ENCODE measurements at places on chromosomes 4 and X.

DNA sequence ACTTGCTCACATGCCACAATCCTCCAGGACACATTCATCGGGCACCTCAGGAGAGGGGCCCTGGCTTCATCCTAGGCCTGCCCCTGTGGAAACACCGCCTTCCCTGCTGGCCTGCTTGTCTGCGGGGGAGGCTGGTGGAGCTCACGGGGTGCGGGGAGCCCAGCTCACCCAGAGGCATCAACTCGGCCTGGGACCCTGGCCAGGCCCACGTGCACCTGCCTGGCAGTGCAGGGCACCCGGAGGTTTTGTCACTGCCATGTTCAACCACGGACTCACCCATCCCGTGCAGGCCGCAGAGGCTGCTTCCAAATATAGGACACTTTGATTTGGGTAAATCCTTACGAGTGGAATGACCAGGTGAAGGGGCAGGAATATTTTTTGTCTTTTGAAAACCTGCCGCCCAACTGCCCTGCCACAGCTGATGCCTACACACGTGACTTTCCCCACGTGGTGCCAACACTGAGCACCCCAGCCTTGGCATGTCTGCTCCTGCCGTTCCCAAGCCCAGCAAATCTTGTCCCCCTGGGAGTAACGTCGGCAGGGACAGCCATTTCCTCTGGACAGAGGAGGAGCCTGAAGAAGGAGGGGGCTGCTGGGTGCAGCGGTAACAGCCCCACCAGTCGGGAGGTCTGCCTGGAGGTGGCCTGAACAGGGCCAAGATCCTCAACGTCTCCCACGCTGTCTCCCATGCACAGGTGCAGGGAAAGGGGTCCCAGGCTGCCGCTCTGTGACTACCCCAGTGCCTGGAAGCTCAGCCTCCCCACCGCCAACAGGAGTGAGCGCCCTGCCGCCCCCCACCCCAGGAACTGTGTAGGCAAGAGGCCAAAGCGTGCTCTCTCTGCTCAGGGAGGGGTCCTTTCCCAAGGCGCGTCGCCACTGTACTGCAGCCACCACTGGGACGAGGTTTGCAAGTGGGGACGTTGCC, 8.5 kb downstream of the MXD4 start:
- DNase-seq = no peak

- no peak for DNase-seq
Measured at GRCh38 chr4:164997324-164997723, 19.9 kb upstream of the TRIM61 start.

- no peak for DNase-seq
Measured at GRCh38 chr4:86011117-86011516, 348.7 kb downstream of the MAPK10 start.

GRCh38 chr4:139234253-139234652, 45.8 kb downstream of the MGARP start:
- DNase-seq = no peak

GRCh38 chr4:151455212-151455611, 46.2 kb downstream of the FHIP1A start:
- DNase-seq = no peak

- DNase-seq = no peak
Measured at GRCh38 chrX:43373032-43373431, 283.1 kb upstream of the MAOA start.

DNA sequence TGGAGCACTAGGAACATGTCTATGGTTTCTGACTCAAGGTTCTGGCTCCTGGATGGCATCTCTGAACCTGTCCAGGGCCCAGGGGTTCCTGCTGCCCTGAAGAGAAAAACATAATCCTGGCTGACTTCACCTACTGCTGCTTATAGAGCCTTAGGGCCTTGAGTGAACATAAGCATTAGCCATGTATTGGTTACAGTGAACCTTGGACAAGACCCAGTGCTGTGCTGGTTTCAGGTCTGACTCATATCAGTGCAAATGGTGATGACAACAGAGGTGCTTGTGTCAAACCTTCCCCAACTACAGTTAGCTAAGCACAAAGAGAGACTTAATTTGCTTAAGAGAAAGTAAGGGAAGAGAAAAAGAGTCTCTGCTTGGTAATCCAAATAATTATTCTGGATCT, 1047.2 kb downstream of the GLUD2 start:
- no peak for DNase-seq

- DNase-seq = no peak
Measured at GRCh38 chr4:1727117-1728031, 6.1 kb downstream of the TACC3 start.

- no peak for DNase-seq
Measured at GRCh38 chrX:139692506-139692849, 15.5 kb downstream of the MCF2 start.

DNA sequence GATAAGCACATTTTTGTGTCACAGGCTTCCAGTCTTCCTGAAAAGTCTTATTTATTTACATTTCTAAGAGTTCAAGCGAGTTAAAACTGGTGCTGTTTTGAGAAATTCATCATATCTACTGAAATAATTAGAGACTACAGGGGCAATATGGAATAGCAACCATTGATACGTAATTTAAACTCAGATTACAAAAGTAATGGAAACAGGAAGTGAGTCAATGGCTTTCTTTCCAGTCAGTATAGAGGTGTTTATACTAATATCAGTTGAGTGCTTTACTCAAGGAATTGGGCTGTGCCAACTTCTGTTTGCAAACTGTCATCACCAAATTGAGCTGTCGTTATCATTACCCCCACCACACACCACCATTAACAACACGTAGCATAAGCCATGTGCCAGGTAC, 222.7 kb downstream of the COL25A1 start:
- no peak for DNase-seq

GRCh38 chr4:101187841-101188240, 159.5 kb downstream of the PPP3CA start:
- no peak for DNase-seq

DNA sequence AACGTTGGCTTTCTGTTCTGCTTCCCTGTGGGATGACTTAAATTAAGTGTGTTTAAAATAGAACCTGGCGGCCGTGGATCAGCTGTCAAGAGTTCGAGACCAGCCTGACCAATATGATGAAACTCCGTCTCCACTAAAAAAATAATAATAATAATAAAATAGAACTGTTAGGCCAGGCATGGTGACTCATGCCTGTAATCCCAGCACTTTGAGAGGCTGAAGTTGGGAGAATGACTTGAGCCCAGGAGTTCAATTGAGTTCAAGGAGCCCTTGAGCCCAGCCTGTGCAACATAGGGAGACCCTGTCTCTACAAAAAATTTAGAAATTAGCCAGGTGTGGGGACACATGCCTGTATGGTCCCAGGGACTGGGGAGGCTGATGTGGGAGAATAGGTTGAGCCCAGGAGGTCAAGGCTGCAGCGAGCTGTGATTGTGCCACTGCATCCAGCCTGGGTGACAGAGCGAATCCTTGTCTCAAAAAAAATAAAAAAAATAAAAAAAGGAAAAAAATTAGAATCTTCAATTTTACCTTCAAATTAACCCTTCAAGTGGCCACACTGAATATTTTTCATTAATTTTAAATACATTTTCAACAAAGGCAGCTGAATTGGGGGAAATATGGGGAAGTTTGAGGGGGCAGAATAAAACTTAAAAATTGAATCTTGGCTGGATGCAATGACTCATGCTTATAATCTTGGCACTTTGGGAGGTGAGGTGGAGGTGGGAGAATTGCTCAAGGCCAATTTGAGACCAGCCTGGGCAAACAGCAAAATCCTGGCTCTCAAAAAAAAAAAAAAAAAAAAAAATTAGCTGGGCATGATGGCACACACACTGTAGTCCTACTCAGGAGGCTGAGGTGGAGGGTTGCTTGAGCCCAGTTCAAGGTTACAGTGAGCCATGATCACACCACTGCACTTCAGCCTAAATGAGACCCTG, 31.8 kb upstream of the HSD17B13 start:
- no peak for DNase-seq
